ENCODE measurements at places on chromosomes 2 and 18. TPM values are rescaled to one million over a fixed set of nuclear protein-coding genes. Genes with fewer than 3 reads are reported as not detected.

Gene MPP4
- 3.6 TPM for total RNA-seq

Gene PLCD4
- total RNA-seq, result 7.2 TPM

Gene EFHD1
- total RNA-seq, result 1.2 TPM

GRCh38 chr2:10913501-10914271 is 2.0 kb downstream of the KCNF1 start:
- no peak for DNase-seq

DNA sequence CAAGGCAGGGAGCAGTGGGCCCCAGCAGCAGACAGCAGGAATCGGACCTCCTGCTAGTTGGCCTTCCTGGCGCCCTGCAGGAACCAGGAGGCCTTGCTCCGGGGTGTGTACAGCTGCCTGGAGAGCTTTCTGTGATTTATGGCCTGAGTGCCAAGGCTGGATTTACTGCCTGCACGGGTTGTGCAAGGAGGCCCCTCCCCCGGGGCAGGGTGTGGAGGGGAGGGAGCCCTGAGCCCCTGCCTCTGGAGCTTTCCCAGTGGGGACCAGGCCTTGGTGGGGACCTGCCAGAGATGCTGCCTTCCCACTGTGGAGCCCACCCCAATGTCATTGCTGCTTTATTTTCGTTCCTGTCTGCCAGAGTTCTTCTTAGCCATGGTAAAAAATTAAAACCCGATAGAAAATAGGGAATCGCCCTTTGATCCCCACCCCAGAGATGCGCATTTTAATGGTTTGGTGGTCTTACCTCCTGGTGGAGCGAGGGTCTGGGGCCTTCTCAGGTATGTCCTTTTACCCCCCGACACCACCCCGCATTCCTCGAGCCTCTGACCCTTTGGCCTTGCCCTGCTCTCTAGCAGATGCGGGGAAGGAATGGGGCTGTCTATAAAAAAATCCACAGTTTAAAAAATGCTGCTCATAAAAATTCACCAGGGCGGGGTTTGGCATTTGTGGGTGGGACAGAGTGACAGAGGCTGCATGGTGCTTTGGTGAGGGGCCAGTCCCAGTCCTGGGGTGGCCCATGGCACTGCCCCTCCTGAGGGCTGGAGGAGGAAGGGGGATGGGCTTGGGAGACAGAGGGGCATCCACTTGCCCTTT is 6.9 kb upstream of the RALB start:
- peak; percentile 91 for DNase-seq

- no peak for DNase-seq
Observed at GRCh38 chr2:107008843-107009242, 122.9 kb upstream of the ST6GAL2 start.

GRCh38 chr18:55764386-55764785 is 176.4 kb upstream of the TCF4 start:
- DNase-seq, result no peak

DNA sequence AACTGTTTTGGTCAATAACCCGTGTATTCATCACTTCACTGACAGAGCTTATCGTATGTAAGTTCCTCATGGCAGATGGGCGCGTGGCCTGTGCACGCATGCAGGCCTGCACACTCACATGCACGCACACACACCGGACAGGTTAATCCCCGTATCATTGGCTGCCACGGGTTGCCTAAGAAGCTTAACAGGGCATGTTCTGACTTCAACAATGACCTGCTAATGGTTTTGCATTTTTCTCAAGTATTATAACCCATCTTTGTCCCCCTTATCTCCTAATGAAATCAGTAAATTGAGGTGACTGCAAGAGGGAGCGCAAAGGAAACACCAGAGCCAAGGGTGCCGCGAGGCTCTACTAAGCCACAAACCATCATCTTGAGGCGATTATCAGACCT is 399.0 kb upstream of the ID2 start:
- no peak for DNase-seq

Measured in umbilical cord (tissue), 2 donors.